Posterior cingulate gyrus (tissue), 11 donors: ENCODE measurements at places on chromosomes 16 and 17.

DNA sequence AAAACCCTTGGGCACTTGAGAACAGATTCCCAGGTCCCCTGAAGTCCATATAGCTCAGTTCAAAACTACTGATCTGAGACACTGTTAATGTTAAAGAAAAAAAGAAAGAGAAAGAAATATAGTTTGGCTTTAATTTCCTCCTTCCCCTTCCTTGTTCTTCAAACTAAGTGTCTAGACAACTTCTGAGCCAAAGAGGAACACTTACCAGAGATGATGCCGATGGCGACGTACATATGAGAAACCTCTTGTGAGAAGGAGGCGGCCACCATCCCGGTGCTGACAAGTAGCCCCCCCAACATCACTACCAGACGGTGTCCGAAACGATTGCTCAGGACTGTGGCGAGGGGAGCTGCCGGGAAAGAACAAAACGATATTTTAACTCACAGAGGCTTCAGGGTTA is 17.2 kb downstream of the SLC16A6 start:
- DNase-seq = no peak

DNA sequence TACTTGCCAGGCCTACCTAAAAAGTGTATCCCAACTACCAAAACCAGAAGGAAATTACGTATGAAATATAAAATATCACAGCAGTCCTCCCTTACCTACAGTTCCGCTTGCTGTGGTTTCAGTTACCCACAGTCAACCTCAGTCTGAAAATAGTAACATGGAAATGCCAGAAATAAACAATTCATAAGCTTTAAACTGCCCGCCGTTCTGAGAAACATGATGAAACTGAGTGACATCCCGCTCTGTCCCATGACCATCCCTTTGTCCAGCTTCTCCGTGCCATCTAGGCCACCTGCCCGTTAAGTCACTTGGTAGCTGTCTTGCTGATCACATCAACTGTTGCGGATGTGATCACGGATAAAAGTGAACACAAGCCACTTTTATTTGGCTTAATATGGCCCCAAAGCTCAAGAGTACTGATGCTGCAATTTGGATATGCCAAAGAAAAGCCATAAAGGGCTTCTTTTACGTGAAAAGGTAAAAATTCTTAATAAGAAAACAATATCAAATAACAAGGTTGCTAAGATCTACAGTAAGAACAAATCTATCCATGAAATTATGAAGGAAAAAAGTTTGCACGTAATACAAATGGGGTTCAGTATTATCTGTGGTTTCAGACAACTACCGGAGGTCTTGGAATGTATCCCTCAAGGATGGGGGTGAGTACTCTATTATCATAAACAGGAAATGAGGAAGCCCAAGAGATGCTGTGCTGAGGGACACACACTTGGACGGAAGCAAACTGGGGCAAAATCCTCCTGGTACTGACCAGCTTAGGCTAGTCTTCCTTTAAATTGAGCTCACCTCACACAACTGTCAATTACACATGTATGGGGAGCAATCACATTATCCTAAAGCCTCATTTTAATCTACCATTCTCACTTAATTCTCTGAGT is 8.2 kb downstream of the USP22 start:
- DNase-seq = no peak

DNA sequence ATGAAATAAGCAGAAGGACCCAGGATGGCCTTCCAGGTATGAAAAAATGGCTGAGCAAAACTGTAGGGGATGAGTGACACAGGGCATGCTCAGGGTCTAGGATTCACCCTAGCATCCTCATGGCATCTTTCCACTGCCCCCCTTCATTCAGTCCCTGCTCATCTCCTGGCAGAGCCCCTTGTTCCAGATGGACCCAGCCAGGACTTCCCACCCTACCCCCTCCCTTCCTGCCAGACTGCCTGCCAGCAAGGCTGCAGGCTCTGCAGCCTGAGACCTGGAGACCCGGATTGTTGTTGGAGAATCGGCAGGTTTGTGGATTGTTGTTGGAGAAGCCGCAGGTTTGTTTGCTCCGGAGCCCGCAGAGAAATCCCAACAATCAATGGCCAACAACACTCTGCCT is 6.6 kb downstream of the SEZ6 start:
- no peak for DNase-seq

- no peak for DNase-seq
Measured at GRCh38 chr16:82987767-82988166, 361.0 kb downstream of the CDH13 start.

DNA sequence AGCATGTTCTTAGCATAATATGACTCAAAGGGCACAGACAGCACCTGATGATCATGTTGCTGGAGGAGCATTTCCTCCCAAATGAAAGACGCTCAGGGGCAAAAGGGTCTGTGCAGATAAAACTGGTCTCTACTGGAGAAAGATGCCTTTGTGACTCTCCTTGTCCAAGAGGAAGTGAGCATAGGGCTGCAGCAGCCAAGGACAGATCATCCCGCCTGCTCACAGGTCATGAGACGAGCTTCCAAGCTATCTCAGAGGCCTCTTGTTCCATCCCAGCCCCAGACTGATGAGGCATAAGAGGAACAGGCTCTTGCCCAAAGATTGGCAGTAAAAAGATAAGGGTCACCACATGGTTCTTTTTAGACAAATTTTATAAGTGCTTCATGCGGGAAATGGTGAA is 141.8 kb downstream of the KATNIP start:
- no peak for DNase-seq

DNA sequence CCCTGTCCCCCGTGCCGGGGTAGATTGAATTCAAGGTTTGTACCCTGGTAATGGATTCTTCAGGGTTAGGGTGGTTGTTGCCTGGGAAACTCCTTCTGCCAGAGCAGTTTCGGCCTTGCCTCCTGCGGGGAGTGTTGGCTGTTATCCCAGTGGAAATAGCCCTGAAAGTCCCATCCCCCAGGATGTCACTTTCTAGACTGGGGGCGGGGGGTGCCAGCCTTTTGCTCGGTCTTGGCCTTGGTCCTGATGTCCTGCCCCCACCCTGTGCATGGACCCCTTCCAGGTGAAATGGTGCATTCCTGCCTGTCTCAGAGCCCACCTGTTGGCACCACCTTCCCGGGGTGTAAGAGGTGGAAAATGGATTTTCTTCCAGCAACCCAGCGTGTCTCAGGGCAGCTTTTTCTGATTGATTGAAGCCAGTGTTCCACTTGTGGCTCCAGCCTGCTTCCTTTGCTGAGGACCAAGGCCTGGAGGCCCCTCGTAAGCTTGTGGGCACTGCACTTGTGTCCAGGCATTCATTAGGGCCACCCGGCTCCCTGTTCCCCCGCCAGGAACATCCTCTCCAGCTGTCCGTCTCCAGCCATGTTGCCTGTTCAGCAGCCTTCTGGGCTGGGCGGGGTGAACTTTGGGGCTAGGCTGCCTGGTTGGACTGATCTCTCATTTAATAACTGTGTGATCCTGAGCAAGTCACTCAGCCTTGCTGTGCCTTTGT is 25.6 kb downstream of the MGAT5B start:
- no peak for DNase-seq

- DNase-seq = no peak
Measured at GRCh38 chr17:56320443-56320842, 167.2 kb downstream of the ANKFN1 start.

DNA sequence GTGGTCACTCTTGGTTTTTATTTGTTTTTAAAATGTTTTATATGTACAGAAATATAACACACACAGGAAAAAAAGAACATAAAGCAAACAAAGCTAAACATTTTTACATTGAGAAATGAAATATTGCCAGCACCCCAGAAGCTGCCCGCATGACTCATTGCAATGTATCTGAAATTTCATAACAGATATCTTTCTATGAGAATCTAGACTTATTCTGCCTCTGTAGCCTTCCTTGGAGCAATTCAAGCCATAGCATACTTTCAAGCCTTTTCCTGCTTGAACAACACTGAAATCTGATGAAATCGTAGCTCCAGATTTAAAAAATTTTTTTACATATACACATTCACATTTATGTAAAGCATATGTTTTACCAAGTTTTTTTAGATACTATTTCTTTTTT is 86.9 kb downstream of the RBBP6 start:
- no peak for DNase-seq

- no peak for DNase-seq
Measured at GRCh38 chr16:58730724-58731370, 3.3 kb downstream of the GOT2 start.

- no peak for DNase-seq
Measured at GRCh38 chr16:25110387-25110947, 1.1 kb upstream of the LCMT1 start.

GRCh38 chr16:56860226-56861020 is 4.6 kb upstream of the SLC12A3 start:
- DNase-seq = no peak

DNA sequence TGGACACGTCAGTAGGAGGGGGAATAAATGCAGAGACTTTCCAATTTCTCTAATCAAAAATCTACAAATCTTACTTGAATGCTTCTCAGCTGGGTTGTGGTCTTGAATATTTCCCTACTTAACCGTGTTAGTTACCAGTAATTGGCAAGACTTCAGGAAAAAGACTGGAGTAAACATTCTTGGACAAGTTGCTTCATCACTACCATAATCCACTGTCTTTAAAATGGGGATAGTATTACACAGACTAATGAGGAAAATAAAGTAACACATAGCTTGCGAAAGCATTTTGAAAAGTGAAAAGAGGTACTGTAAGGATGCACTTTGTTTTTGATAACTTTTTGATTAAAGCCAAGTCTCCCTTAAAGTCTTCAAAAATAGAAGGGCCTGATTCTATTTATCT is 18.4 kb downstream of the MYH1 start:
- DNase-seq = no peak

DNA sequence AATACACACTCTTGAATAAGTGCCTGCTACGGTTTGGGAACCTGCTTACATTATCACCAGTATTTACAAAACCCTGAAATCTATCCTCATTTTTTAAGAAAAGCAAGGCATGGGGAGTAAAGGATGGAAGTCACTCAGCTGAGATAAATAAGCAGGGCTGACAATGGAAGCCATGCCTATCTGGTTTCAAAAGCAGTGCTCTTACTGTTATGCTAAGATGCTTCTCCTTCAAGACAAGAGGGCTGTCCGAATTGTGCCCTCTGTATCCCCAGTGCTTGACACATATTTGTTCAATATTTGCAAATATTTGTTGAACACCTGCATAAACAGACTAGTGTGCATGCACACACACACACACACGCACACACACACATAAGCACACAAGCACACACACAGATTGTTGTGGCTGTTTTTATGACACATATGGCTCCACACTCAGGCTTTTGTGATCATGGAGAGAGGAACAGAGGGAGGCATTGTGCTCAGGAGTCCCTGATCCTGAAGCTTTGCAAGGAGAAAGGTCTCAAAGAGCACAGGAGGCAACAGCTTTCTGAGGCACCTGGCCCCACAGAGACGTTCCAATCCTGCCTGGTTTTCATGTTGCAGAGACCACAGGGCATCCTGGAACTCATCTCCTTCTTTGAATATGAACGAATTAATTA is 401.6 kb upstream of the CDH11 start:
- no peak for DNase-seq

- no peak for DNase-seq
Measured at GRCh38 chr17:76812263-76812662, 55.9 kb upstream of the MGAT5B start.

- no peak for DNase-seq
Measured at GRCh38 chr17:17605083-17605728, 13.7 kb upstream of the PEMT start.

DNA sequence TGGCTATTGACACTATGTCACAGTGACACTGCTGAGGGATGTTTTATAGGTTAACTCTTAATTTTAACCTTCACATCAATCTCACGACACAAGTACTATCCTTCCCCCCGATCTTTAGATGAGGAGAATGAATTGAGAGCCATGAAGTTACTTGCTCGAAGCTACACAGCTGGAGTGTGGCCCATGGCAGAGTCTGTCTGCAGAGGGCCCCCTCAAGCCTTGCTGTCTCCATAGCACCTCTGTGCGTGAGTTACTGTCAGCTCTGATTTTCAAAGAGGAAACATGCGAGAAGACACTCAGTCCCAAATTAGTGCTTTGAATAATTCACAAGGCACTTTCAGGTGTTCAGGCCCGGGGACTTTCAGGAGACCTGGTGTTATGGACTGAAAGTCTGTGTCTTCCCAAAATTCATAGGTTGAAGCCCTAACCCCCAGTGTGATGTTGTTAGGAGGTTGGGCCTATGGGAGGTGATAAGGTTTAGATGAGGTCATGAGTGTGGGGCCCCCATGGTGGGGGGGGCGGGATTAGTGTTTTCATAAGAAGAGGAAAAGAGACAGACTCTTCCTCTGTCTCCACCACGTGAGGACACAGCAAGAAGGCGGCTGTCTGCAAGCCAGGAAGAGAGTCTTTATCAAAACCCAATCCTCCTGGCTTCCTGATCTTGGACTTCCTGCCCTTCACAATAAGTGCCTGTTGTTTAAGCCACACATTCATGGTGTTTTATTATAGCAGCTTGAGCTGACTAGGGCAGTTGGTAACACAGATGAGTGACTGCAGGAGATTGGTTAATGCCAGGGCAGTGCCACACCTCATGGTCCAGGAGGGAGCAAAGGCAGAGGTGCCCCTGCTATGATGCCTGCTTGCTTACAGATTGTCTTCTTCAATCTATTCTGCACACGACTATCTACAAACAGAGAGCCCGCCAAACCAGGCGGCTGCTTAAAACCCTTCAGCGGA is 281.8 kb downstream of the HAPSTR1 start:
- DNase-seq = peak; percentile 72

GRCh38 chr16:89572485-89573205 is 2.9 kb upstream of the CPNE7 start:
- DNase-seq = no peak

- DNase-seq = no peak
Measured at GRCh38 chr16:51035711-51036110, 115.4 kb downstream of the SALL1 start.

DNA sequence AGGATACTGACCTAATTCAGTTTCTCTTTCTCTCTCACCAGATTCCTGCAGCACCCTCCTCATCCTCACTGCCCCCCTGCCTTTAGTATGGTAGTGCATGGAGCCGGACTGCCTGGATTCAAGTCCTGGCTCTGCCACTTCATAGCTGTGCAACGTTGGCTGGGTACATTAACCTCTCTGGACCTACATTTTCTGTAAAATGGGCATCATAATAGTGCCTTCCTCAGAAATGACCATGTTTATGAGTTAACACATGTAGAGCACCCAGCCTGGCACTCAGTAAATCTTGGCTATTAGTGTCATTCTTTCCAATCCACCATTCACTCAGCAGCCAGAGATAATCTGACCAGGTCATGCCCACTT is 7.3 kb downstream of the UNC119 start:
- no peak for DNase-seq

GRCh38 chr17:16363749-16364536 is 10.7 kb upstream of the CENPV start:
- peak; percentile 80 for DNase-seq

GRCh38 chr16:48617711-48618148 is 7.8 kb upstream of the N4BP1 start:
- DNase-seq = no peak

DNA sequence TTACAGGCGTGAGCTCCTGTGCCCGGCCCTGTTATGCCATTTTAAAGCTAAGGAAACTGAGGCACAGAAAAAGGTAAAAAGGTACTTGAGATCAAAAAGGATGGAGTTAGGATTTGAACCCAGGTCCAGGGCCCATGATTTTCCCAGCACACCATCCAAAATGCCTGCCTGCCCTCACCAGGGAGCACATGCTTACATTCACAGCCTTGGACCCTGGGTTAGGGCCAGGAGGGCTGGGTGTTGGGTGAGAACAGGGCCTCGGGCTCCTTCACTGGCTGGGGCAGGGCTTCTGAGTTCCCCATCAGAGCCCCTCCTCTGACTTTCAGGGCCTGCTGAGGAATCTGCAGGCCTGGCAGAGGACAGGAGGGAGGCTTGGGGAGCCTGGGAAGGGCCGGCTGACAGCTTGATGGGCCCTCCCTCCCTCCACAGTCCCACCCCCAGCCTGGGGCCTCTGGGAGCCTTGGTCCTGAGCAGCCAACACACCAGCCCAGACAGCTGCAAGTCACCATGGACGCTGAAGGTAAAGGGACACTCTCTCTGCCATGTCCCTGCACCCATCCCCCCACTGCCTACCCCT is at the start of gene QPRT:
Gene QPRT (plus strand): TSS at position 490 of the 577 bp plus-strand sequence. CDS start 18 bp downstream, at position 508.
- DNase-seq = peak; percentile 32
